ENCODE measurements at places on chromosomes 4 and X. TPM values are rescaled to one million over a fixed set of nuclear protein-coding genes. Genes with fewer than 3 reads are reported as not detected.

CSN1S1 gene
- total RNA-seq = not detected

ADAM29 gene
- total RNA-seq = not detected

ABLIM2 gene
- 3.0 TPM for total RNA-seq

MTM1 gene
- 9.5 TPM for total RNA-seq

GRCh38 chr4:86055898-86056297 is 304.0 kb downstream of the MAPK10 start:
- no peaks in the 10 kb centered on the region for H3K27me3 ChIP-seq
- no peaks in the 10 kb centered on the region for H3K4me1 ChIP-seq
- H3K27ac ChIP-seq = no peak overlapping the region
- H3K4me3 ChIP-seq = no peak overlapping the region
- no peak for DNase-seq
- no peaks in the 10 kb centered on the region for H3K36me3 ChIP-seq

DNA sequence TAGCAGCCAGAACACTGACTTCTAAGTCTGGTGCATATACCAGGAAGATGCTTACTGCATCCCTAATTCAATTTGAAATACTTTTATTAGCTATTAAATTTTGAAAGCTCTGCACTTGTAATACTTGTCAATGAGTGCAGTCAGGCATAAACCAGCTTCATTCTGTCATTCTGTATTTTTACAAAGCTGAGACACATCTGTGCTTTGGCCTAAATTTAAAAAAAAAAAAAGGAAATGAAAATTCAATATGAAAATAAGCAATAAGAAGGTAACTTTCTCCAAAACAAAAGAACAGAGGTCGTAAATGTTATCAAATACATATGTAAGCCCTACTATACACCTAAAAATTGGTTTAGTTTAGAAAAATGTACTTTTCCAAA is 7.0 kb downstream of the SMIM14 start:
- H3K4me3 ChIP-seq = no peak overlapping the region
- no peaks in the 10 kb centered on the region for H3K36me3 ChIP-seq
- DNase-seq = no peak
- H3K4me1 ChIP-seq = peaks cover 2% of the 10 kb centered on the region
- H3K27ac ChIP-seq = no peak overlapping the region

GRCh38 chr4:2745981-2746806 is 9.9 kb downstream of the TNIP2 start:
- no peak overlapping the region for H3K4me3 ChIP-seq
- H3K27ac ChIP-seq = no peak overlapping the region
- no peaks in the 10 kb centered on the region for H3K27me3 ChIP-seq
- H3K4me1 ChIP-seq = no peaks in the 10 kb centered on the region

GRCh38 chrX:124555036-124555595 is 208.8 kb downstream of the SH2D1A start:
- H3K27ac ChIP-seq = no peak overlapping the region
- no peaks in the 10 kb centered on the region for H3K36me3 ChIP-seq
- H3K27me3 ChIP-seq = no peaks in the 10 kb centered on the region
- no peak overlapping the region for H3K4me3 ChIP-seq
- no peaks in the 10 kb centered on the region for H3K4me1 ChIP-seq

DNA sequence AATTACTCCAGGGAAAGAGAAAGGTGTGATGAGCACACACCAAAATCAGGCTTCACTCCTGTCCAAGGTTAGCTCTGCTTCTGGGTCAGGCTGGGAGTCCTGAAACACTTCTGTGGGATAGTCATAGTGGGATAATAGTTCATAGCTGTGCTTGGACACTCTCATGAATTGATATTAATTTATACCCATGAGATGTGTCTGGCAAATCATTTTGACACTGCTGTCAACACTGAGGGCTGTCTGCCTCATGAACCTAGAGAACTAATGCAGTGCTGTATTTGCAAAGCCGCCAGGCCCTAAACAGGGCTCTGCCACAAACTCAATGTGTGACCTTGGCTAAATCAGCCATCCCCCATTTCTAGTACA is 24.5 kb upstream of the PGRMC1 start:
- H3K36me3 ChIP-seq = no peaks in the 10 kb centered on the region
- H3K27me3 ChIP-seq = no peaks in the 10 kb centered on the region
- no peak for DNase-seq
- H3K4me1 ChIP-seq = no peaks in the 10 kb centered on the region
- no peak overlapping the region for H3K27ac ChIP-seq

DNA sequence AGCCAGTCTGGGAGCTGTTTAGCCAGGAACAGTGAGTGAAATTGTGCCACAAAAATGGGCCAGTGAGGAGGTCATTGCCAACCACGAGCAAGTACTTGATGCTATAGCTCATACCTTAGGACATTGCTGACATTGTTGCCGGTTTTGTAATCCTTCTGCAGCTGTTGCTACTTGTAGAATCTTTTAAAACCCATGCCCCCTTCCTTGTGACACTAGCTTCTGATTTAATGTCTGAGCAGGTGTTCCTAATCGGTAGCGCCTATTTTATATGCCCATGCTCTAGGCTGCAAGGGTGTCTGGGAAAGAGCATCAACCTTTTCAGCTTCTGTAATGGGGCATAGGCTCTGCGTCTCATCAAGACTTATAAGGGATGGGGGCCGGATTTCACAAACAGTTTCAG is 2.6 kb downstream of the POLA1 start:
- no peak overlapping the region for H3K4me3 ChIP-seq
- no peaks in the 10 kb centered on the region for H3K27me3 ChIP-seq
- peaks cover 3% of the 10 kb centered on the region for H3K4me1 ChIP-seq
- H3K27ac ChIP-seq = no peak overlapping the region

DNA sequence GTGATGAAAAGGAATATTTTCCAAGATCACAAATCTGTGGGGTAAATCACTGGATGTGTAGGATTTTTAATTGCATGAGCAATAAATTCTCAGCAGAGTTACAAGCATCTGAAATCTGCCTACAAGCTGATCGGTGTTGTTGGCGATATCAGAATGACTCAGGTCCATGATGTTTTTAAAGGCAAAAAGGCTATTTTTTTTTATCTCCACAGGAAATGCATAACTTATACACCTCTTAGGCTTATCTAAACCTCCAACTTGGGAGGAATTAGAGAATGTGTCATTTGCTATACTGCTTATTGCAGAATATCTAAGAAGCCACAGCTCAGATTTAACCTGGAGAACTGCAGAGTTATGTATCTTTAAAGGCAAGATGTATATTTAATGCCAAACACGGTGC is 61.6 kb downstream of the KIT start:
- H3K27me3 ChIP-seq = no peaks in the 10 kb centered on the region
- no peak overlapping the region for H3K27ac ChIP-seq
- no peak for DNase-seq
- H3K4me3 ChIP-seq = no peak overlapping the region
- H3K36me3 ChIP-seq = no peaks in the 10 kb centered on the region

- no peaks in the 10 kb centered on the region for H3K27me3 ChIP-seq
- H3K27ac ChIP-seq = peak within 1 kb of the TSS; percentile 90
- H3K4me3 ChIP-seq = peak within 1 kb of the TSS; percentile 82
- H3K36me3 ChIP-seq = no peaks in the 10 kb centered on the region
- peak; percentile 81 for DNase-seq
Observed at GRCh38 chr4:22515888-22516541, at the start of gene ADGRA3. Gene ADGRA3, minus strand, starts transcription at chr4:22516066. Its CDS starts 282 bp downstream, at chr4:22515784.

- no peaks in the 10 kb centered on the region for H3K27me3 ChIP-seq
- DNase-seq = no peak
- H3K27ac ChIP-seq = no peak overlapping the region
- no peaks in the 10 kb centered on the region for H3K36me3 ChIP-seq
- H3K4me1 ChIP-seq = no peaks in the 10 kb centered on the region
Observed at GRCh38 chrX:38986586-38986985, 185.3 kb downstream of the MID1IP1 start.

DNA sequence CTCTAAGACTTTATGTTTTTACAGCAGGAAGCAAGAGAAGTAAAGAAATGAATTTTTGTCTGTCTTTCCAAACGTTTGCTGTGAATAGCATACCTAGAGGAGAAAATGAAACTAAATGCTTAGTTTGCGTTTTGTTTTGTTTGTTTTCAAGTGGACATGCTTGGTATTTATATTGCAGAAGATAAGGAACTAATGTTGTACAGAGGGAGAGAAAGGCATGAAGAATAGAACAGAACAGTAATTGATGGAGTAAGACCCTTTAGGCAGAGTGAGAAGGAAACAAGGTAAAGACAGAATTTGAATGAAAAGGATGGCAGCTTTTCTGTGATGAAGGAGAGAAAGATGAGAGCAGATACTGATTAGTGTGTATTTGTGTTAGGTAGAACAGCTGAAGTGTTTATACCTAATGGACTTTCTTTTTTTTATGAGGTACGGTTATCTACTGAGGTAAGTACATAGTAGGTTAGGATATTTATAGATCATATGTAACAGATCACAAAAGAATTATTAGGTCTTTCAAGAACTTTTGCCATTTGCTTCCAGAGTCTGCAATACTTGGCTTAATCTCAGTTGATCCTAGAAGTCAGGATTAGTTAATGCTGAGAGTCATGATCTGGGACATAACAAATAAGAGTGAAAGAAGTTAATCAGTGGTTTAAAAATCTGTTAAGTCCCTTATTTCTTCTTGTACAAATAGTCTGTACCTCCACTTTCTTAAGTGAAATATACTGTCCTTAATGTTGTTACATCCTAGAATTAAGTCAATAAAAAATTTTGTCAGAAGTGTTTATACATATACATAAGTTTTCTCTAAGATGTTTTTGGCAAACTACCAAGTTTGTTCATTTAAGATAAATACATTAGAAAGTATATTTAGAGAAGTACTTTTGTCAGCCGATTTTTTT is 36.8 kb downstream of the FABP2 start:
- no peak overlapping the region for H3K4me3 ChIP-seq
- DNase-seq = no peak
- H3K36me3 ChIP-seq = no peaks in the 10 kb centered on the region
- H3K4me1 ChIP-seq = no peaks in the 10 kb centered on the region
- H3K27ac ChIP-seq = no peak overlapping the region
- H3K27me3 ChIP-seq = no peaks in the 10 kb centered on the region

DNA sequence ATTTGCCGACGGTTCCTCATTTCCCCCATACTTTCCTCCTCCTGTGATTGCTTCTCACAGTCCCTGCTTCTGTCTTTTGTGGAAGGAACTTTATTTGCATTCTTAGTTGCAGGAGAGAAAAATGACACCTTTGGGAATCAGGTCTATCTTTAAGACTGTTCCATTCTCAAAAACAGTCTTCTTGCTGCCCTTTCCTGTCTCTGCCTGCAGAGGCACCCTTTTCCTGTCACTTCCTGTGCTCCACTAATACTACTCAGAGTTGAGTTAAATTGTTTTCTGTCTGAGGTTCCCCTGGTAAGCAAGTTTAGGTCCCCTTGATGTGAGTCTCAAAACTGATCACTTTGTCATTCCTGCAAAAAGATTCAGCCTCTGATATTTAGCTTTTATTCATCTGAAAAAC is 208.8 kb upstream of the CLNK start:
- H3K27ac ChIP-seq = no peak overlapping the region
- no peak for DNase-seq
- no peaks in the 10 kb centered on the region for H3K36me3 ChIP-seq
- no peak overlapping the region for H3K4me3 ChIP-seq
- H3K4me1 ChIP-seq = no peaks in the 10 kb centered on the region

- no peaks in the 10 kb centered on the region for H3K27me3 ChIP-seq
- no peaks in the 10 kb centered on the region for H3K36me3 ChIP-seq
- no peak overlapping the region for H3K27ac ChIP-seq
- H3K4me1 ChIP-seq = peaks cover 6% of the 10 kb centered on the region
- no peak for DNase-seq
Observed at GRCh38 chrX:153526801-153527200, 9.4 kb downstream of the ATP2B3 start.

- peaks cover 6% of the 10 kb centered on the region for H3K4me1 ChIP-seq
- H3K36me3 ChIP-seq = no peaks in the 10 kb centered on the region
- H3K27ac ChIP-seq = no peak overlapping the region
Observed at GRCh38 chr4:143356493-143356892, 19.8 kb downstream of the GAB1 start.

GRCh38 chr4:186931519-186931918 is 207.9 kb upstream of the FAT1 start:
- H3K27me3 ChIP-seq = no peaks in the 10 kb centered on the region
- no peak overlapping the region for H3K4me3 ChIP-seq
- H3K36me3 ChIP-seq = no peaks in the 10 kb centered on the region

DNA sequence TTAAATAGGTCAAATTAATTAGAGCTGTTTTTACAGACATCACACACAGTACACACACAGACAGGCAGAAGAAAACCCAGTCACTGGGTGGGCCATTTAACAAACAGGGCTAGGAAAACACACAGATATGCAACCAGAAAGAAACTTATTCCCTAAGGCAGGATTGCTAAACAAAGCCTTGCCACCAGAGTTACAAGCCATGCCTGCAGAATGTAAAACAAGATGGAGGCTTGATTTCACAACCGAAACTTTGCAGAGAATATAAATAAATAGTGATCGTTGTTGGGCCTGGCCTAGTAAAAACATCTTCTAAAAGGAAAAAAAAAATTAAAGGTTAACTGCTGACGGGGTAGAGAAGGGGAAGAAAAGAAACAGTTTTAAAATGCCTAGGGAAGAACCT is 212.3 kb downstream of the NAP1L3 start:
- no peak for DNase-seq
- H3K27me3 ChIP-seq = no peaks in the 10 kb centered on the region
- H3K36me3 ChIP-seq = no peaks in the 10 kb centered on the region
- H3K27ac ChIP-seq = no peak overlapping the region

- no peak overlapping the region for H3K27ac ChIP-seq
- no peak for DNase-seq
- H3K4me1 ChIP-seq = no peaks in the 10 kb centered on the region
- H3K36me3 ChIP-seq = no peaks in the 10 kb centered on the region
Observed at GRCh38 chr4:27018076-27018475, 157.4 kb downstream of the STIM2 start.

DNA sequence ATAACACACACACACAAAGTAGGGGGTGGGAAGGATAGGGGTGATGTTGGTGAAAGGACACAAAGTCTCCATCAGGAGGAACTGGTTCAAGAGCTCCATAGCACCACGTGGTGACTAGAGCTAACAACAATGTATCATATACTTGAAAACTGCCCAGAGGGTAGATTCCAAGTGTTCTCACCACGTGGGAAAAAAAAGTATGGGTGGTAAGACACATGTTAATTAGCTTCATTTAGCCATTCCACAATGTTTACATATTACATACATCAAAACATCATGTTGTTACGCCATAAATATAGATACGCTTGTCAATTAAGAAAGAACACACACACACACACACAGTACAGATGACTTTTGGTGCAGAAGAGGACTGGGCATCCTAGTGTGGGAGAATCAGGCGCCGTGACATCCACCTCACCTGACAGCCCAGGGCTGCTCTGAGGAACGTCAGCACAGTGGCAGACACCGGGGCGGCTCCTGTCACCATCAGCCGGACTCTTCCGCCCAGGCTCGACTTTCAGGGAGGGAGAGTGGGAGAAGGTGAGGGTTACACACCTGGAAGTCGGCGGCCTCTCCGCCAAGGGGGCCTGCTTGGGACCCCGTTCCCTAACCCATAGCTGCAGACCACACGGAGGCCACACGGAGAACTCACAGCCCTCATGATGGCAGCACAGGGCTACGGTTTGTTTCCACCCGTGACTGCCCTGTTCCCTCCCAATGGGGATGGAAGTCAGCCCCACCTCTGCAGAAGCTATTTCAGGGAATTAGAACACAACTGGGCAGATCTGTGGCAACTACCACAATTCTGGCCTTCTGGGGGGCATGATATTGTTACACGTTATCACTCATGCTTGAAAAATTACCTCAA is 31.8 kb upstream of the CENPU start:
- H3K4me1 ChIP-seq = no peaks in the 10 kb centered on the region
- no peaks in the 10 kb centered on the region for H3K36me3 ChIP-seq
- no peak for DNase-seq
- H3K27ac ChIP-seq = no peak overlapping the region

Measured in H1 (cell line).